ENCODE measurements at places on chromosomes 11 and 22.

DNA sequence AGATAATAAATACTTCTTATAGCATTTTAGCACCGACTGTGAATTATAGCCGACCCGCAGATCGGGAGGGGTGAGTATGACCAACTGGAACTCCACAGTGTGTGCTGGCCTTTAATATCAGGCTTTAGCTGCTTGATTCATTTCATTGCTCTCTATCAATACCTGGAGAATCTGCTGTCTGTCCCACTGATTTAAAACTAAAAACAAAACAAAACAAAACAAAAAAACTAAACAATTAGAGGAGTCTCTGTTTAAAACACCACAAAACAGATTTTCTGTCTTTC, 216.8 kb downstream of the FAT3 start:
- DNase-seq: no peak

DNA sequence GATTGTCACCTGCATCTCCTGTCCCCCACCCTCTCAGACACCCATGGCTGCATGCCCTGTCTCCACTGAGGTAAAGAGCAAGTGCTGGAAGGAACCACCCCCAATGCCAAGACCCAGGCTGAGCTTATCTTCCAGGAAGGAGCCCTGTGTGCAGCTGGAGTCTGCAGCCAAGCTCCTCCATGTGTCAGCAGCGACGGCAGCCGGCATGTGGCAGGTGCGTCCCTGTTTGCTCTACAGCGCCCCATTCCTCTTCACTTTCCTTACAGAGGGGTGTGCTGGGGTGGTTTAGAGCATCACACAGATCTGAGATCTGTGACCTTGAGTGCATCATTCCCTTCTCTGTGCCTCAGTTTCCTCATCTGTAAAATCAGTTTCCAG, 7.7 kb upstream of the MN1 start:
- no peak for DNase-seq

GRCh38 chr22:30326255-30326705, 461 bp downstream of the TBC1D10A start:
- DNase-seq: no peak

DNA sequence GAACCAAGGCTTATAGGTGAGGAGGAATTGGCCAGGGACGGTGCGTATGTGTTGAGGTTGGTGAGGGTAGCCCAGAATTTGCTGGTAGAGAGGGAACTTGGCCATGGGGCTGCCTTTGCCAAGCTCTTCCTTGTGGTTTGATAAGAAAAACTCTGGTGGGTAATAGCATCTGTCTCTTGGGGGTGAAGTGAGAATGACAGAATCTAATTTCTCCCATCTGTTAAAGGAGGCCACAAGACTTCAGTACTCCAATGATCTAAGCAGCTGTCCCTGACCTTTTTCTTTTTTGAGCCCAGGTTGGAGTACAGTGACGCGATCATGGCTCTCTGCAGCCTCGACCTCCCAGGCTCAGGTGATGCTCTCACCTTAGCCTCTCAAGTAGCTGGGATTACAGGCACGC, 36.0 kb upstream of the PICK1 start:
- DNase-seq: no peak

- no peak for DNase-seq
These were observed 41.9 kb downstream of the SNX19 start for GRCh38 chr11:130874396-130874795.

DNA sequence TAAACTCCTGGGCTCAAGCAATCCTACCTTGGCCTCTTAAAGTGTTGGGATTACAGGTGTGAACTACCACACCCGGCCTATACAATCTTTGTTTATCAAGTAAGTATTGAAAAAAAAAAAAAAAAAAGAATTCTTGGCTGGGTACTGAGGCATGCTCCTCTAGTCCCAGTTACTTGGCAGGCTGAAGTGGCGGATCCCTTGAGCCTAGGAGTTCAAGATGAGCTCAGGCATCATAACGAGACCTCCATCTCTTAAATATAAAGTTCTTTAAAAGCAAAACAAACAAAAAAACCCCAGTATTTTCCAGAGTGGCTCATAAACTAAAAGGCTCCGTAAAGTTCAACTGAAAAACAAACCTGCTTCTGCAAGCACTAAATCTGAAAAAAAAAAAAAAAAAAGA, 50.3 kb upstream of the GAB2 start:
- no peak for DNase-seq

DNA sequence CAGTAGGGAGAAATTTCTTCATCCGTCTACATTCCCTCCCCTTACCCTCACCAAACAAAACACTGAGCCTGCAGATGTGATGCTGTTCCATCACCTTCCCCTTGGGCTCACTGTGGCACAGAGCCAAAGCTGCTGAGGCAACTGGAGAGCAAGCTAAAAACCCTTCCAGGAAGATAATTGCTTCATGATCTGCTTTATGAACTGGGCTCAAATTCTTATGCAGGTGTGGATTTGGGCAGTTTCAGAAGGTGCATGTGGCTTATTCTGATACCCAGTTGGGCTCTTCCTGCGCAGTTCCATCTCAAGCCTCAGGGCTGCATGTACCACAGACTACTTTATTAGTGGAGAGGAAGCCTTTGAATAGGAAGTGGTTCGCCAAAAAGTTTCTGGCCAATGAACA, 58.3 kb downstream of the AAMDC start:
- DNase-seq: no peak

- DNase-seq: no peak
These were observed 165.7 kb upstream of the SORL1-AS1 start for GRCh38 chr11:121618516-121618915.

DNA sequence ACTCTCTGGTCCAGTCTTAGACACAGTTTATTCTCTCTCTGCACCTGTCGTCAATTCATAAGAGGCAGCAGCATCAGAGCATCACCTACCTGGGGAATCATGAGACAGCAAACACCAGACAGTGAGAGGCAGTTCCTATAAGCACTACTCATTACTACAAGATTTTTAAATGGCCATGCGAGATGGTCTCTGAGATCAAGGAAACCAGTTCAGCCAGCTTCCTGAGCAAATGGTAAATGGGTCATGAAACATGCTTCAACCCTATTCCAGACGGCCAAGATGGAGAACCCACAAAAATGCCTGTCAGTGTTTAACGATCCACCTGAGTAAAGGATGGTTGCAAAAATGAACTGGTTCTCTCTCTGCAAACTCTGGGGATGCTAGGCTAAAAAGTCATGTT, 52.9 kb downstream of the SYTL2 start:
- no peak for DNase-seq

DNA sequence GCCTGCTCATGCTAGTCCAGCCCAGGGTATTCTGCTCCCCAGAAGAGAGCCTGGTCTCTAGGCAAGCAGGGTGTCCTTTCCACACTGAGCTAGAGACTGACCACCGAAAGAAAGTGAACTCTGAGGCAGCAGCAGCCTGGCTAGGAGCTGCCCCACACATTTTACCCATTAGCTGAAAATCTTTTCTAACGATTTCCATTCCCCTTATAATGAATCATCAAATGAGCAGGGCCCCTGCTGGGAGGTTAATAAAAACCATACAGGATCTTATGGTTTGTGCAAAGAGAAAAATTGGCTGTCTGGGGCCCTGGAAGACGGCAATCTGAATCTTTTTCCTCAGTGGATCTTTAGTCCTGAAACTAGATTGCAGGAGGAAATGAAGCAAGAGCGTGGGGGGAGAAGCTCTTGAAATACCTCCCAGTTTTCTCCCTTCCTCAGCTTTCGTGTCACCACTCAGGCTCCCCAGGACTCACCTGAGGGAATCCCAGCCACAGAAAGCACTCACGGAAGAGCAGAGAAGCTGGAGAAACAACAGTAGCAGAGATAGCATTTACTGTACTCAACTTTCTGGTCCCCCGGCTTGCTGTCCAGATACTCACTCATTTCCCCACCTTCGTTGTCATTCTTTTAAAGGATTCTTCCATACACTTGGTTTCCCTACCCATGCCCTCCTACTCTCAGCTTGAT, 74.7 kb upstream of the CD44 start:
- DNase-seq: no peak

DNA sequence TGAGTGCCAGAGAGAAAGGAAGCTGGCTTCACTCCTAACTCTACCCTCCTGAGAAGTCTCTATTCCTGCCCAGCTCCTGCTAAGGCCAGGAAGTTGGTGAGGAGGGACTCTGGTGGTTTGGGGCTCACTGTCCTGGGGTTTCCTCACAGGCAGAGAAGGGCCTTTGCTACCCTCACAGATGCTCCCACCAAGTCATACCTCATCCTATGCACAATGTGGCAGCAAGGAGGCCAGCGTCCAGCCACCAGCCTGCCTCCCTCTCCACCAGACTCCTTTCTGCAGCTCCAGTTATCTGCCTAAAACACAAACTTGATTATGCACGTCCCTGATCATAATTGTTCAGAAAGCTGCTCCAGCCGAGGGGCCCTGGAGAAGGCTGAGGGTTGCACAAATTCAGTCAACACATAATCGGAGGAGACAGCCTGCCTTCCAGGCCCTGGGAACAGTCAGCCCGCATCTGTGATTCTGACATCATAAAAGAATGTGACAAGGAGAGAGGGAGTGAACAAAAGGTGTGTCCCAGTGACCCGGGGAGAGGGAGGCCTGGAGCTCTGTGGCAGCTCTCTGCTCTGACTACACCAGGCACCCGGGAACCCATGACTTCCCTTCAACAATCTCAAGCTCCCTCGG, 28.8 kb downstream of the DKK3 start:
- DNase-seq: no peak

- no peak for DNase-seq
These were observed 44.5 kb downstream of the MED15 start for GRCh38 chr22:20551805-20552442.

DNA sequence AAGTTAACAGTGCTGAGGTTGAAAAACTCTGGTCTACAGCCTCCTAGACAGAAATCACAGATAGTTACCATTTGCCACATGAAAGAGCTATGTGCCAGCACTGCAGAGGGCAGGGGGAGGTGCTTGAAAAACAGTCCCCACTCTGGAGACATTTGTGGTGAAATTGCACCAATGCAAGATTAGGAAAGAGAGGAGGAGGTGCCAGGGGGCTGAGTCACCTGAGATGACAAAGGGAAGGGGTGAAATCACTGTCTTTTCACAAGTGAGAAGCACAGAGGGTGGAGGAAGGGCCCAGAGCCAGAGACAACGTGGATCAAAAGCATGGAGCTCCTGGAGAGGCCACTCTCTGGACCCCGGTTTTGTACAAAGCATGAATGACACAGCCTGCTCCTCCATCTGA, 196.3 kb downstream of the BUD13 start:
- DNase-seq: no peak

- no peak for DNase-seq
These were observed 381.3 kb upstream of the ANO5 start for GRCh38 chr11:21811572-21811971.

DNA sequence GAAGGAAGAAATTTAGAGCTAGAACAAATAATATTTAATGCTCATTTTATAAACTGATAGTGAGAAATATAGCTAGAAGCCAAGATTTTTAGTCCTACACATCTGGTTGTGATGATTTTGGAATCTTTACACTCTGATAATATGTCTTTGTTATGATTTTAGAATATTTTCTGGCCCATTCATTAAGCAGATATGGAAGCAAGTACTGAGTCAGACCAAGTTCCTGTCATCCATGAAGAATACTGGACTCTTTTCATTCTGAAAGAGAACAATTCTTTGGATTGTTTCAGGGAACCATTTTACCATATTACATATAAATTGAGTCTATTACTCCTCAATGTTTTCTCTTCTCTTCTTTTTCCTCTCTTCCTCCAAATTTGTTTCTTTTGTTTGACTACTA, 227.4 kb downstream of the TMEM135 start:
- DNase-seq: no peak

- DNase-seq: no peak
These were observed 21.6 kb downstream of the ANO1 start for GRCh38 chr11:70099578-70100279.

GRCh38 chr11:47337229-47337924, 15.1 kb downstream of the MYBPC3 start:
- DNase-seq: no peak

DNA sequence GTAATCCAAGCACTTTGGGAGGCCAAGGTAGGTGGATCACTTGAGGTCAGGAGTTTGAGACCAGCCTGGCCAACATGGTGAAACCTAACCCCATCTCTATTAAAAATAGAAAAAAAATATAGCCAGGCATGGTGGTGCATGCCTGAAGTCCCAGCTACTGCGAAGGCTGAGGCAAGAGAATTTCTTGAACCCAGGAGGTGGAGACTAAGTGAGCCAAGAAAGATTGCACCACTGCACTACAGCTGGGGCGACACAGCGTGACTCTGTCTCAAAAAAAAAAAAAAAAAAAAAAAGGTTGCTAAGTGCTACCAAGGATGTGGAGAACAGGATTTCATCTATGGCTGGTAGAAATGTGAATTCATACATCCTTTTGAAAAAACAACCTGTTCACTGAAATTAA, 36.6 kb downstream of the ATG16L2 start:
- DNase-seq: no peak

- no peak for DNase-seq
These were observed at the start of gene MMP10 for GRCh38 chr11:102780491-102780918. Gene MMP10, minus strand, starts transcription at chr11:102780628. Its CDS starts 37 bp downstream, at chr11:102780591.

GRCh38 chr11:8288166-8288772, 24.6 kb upstream of the LMO1 start:
- DNase-seq: no peak

GRCh38 chr11:124761301-124762104, 587 bp downstream of the ESAM start:
- DNase-seq: no peak

Data from activated T-helper 1 cell treated with Interleukin-2 at 50 U/mL for 16 hours (primary cell).